Right lobe of liver (tissue), 6 donors: ENCODE measurements at places on chromosomes 4 and X.

DNA sequence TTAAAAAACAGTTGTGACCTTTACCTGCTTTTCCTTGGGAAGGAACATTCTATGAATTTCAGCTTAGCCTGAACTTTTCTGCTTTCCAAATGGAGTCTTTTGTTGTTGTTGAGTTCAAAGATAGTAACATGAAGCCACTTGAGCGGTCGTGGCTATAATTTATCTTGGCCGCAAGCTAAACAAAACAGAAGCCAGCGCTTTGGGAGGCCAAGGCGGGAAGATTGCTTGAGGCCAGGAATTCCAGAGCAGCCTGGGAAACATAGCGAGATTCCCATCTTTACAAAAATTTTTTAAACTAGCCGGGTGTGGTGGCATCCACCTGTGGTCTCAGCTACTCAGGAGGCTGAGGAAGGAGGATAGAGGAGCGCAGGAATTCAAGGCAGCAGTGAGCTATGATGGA lies 29.9 kb downstream of the TKTL1 start:
- no peaks in the 10 kb centered on the region for H3K4me1 ChIP-seq
- no peak overlapping the region for H3K27ac ChIP-seq
- H3K36me3 ChIP-seq, result no peaks in the 10 kb centered on the region
- no peak overlapping the region for H3K4me3 ChIP-seq

- H3K27me3 ChIP-seq, result no peaks in the 10 kb centered on the region
- no peaks in the 10 kb centered on the region for H3K4me1 ChIP-seq
- H3K4me3 ChIP-seq, result no peak overlapping the region
- H3K36me3 ChIP-seq, result peaks cover 5% of the 10 kb centered on the region
Observed at GRCh38 chrX:101395789-101396188, 5.0 kb downstream of the RPL36A start.

- no peak overlapping the region for H3K4me3 ChIP-seq
- H3K36me3 ChIP-seq, result no peaks in the 10 kb centered on the region
- no peak for DNase-seq
- H3K4me1 ChIP-seq, result no peaks in the 10 kb centered on the region
- H3K27me3 ChIP-seq, result no peaks in the 10 kb centered on the region
Observed at GRCh38 chr4:149136951-149137620, 678.6 kb downstream of the IQCM start.

DNA sequence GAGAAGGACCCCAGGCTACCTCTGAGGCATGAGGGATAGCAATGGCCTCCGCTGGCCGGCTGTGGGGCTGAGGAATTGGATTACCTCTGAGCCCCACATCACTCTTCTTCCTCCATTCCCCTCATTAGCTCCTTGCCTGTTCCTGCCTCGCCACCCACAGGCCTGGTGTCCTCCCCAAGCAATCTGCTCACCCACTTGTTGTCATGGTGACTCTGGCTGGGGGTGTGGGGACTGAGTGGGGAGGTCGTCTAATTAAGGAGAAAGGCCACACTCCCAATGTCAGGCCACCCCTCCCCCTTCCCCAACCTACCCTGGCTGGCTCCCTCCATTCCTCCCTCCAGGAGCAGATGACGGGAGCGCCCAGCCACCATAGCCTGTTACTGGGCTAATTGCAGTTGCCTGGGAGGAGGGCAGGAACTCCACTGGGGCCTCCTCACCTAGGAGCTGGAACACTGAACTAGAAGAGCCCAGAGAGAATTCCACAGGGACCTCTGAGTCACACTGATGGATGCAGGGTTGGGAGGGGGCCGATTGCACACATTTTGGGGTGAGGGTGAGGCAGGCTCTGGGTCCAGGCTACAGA lies 20.7 kb downstream of the NALF2 start:
- H3K27me3 ChIP-seq, result no peaks in the 10 kb centered on the region
- no peaks in the 10 kb centered on the region for H3K4me1 ChIP-seq
- H3K36me3 ChIP-seq, result no peaks in the 10 kb centered on the region
- H3K4me3 ChIP-seq, result no peak overlapping the region

DNA sequence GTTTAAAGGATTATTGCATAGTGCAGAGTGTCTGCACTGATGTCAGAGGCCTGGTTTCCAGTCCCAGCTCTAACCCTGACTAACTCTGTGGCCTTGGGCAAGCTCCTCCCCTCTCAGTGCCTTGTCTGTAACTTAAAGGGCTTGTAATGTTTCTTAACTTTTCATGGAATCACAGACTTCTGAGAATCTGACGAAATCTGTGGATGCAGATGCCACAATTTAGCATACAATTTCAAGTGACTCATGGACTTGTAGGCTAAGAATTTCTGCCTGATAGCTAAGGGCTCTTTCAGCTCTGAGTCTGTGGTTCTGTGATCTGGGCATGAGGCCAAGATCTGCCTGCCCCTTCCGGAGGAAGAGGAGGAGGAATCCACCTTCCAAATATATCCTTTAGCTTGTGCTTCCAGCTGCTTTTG lies 236.9 kb downstream of the AR start:
- no peak overlapping the region for H3K27ac ChIP-seq
- H3K4me1 ChIP-seq, result no peaks in the 10 kb centered on the region
- DNase-seq, result peak; percentile 56
- H3K36me3 ChIP-seq, result no peaks in the 10 kb centered on the region
- H3K4me3 ChIP-seq, result no peak overlapping the region
- no peaks in the 10 kb centered on the region for H3K27me3 ChIP-seq

GRCh38 chr4:7981738-7982394 lies 42.2 kb upstream of the AFAP1 start:
- H3K27ac ChIP-seq, result no peak overlapping the region
- H3K36me3 ChIP-seq, result no peaks in the 10 kb centered on the region
- no peak for DNase-seq
- no peak overlapping the region for H3K4me3 ChIP-seq
- H3K27me3 ChIP-seq, result no peaks in the 10 kb centered on the region

GRCh38 chr4:46924789-46925529 lies 15.9 kb upstream of the COX7B2 start:
- H3K27ac ChIP-seq, result no peak overlapping the region
- H3K4me3 ChIP-seq, result no peak overlapping the region
- H3K36me3 ChIP-seq, result no peaks in the 10 kb centered on the region
- H3K27me3 ChIP-seq, result no peaks in the 10 kb centered on the region

DNA sequence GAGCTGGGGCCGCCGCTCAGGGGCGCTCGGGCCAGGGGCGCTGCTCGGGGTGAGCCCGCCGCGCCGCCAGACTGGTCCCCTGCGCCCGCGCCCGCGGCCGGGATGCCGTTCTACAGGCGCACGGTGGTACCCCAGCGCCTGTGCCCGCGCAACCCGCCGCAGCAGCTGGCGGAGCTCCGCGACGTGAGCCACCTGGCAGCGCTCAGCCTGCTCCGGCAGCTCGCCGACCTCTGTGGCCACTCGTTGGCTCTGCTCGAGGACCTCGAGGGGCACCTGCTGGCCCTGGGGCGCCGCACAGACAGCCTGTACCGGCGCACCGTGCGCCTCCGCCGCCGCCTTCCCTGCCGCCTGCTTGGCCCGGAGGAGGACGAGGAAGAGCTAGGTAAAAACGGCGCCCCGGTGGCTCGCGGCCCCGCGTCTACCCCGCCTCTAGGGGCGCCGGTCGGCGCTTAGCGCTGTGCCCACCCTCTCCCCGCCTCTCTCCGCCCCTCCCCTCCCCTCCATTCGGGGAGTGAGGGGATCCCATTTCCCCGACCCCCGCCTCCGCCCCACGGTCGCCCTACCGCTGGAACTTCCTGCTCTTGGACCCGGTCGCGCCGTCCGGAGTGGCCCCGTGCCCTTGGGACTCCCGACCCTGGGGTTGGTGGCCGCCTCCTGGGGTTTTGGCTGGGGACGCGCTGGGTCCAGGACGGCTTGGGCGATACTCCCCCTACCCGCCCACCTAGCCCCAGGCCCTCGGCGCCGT lies 513 bp downstream of the NHSL2 start:
- H3K27ac ChIP-seq, result no peak overlapping the region
- no peak for DNase-seq
- H3K36me3 ChIP-seq, result no peaks in the 10 kb centered on the region
- H3K27me3 ChIP-seq, result peaks cover 21% of the 10 kb centered on the region

DNA sequence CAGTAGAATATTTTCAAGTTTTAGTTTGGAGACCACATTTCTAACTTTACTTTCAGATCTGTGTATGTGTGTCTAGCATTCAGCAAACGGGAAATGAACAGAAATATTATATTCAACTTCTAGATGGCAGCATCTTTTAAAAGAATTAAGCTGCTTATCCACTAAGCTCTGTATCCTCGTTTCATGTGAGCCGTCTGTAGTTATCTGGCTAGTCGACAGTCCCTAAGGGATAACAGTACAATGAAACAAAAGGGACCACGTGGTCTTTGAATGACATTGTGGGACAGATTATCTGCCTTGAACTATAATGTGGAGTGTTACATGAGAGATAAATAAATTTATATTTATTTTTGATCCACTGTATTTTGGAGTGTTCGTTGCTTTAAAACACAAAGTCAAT lies 35.8 kb upstream of the PRSS12 start:
- H3K27ac ChIP-seq, result no peak overlapping the region
- H3K27me3 ChIP-seq, result peaks cover 5% of the 10 kb centered on the region
- no peaks in the 10 kb centered on the region for H3K36me3 ChIP-seq
- H3K4me1 ChIP-seq, result no peaks in the 10 kb centered on the region
- H3K4me3 ChIP-seq, result no peak overlapping the region

DNA sequence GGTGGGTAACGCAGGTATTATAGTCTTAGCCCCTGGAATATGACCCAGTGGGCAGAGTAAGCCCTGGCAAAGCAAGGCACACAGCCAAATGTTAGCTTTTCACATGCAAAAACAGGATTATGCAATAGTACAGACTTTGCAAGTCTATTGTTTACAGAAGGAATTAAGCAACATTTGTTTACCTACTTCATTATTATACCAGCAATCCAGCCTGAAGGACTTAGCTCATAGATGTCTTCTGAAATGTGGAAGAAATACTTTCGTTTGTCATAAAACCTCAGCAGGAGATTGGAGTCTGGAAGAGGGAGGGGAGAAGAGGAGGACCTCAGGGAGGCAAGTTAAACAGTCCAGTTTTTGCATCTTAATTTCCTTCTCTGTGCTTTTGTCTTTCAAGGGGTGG lies 226.7 kb upstream of the CENPE start:
- no peaks in the 10 kb centered on the region for H3K27me3 ChIP-seq
- peak; percentile 79 for DNase-seq
- H3K4me1 ChIP-seq, result peaks cover 19% of the 10 kb centered on the region
- H3K27ac ChIP-seq, result peak overlapping the region; percentile 95
- H3K36me3 ChIP-seq, result no peaks in the 10 kb centered on the region

DNA sequence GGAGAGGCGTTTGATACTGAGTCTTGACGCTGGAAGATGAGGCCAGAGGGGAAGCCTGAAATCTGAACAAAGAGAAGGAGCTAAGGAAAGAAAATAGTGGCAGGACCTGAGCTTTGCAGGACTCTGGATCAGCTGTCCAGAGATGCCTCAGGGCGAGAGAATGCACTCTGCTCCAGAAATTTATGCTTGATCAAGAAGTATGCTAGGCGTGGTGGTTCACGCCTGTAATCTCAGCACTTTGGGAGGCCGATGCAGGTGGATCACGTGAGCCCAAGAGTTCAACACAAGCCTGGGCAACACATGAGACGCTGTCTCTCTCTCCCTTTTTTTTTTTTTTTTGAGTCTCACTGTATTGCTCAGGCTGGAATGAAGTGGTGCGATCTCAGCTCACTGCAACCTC lies 1.9 kb downstream of the TRIM75 start:
- no peaks in the 10 kb centered on the region for H3K36me3 ChIP-seq
- no peak overlapping the region for H3K4me3 ChIP-seq
- H3K4me1 ChIP-seq, result no peaks in the 10 kb centered on the region
- no peak for DNase-seq
- no peak overlapping the region for H3K27ac ChIP-seq
- no peaks in the 10 kb centered on the region for H3K27me3 ChIP-seq

DNA sequence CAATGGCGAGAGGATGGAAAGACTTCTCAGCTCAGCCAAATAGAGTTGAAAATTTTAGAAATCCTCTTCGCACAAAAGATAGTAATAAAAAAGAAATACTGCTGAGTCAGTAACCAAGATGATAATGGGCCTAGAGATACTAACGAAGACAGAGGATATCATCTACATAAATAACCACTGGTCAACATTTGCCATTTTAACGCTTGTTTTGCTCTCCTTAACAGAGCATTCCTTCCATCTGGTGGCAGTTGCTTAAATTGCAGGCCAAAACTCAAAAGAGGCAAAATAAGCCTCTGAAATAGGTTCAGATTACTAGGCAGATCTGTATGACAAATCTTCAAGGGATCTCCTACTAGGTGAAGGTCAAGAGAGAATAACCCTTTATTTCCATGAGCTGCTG lies 51.7 kb upstream of the MCF2 start:
- H3K27ac ChIP-seq, result no peak overlapping the region
- no peak for DNase-seq
- no peaks in the 10 kb centered on the region for H3K27me3 ChIP-seq
- no peaks in the 10 kb centered on the region for H3K36me3 ChIP-seq
- H3K4me1 ChIP-seq, result no peaks in the 10 kb centered on the region

DNA sequence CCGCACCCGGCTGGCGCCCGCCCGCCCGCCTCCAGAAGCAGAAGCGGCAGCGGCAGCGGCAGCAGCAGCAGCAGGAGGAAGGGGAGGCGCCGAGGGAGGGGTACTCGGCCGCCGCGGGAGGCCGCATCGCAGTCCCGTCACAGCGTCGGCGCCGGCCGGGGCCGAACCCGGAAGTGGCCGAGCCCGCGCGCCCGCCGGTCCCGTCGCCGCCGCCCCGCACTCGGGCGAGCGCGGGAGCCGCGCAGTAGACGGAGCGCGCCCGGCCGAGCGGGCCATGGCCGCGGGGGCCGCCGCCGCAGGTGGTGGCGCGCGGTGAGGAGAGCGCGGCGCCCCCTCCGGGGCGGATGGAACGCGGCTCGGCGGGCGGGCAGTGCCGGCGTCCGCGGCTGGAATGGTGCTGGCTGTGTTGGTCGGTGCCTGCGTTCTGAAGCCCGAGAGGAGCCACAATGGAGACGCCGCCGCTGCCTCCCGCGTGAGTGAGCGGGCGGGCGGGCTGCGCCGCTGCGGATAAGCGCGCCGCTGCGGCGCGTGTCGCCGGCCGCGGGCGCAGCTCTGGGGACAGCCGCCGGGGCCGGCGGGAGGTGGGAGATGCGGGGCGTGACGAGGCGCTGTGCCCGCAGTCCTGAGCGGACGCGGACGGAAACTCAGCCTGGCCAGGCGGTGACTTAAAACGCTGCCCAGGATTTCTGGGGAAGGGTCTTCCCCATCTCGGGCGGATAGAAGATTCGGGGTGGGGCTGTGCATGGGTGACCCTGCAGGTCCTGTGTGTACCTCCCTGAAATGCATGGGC lies at the start of gene KLHL2:
TSS of gene KLHL2 (plus strand) at position 131 of the 790 bp plus-strand sequence. CDS start at position 447, 316 bp downstream.
- no peaks in the 10 kb centered on the region for H3K27me3 ChIP-seq
- H3K4me1 ChIP-seq, result peaks cover 36% of the 10 kb centered on the region
- H3K36me3 ChIP-seq, result no peaks in the 10 kb centered on the region
- DNase-seq, result peak; percentile 91

DNA sequence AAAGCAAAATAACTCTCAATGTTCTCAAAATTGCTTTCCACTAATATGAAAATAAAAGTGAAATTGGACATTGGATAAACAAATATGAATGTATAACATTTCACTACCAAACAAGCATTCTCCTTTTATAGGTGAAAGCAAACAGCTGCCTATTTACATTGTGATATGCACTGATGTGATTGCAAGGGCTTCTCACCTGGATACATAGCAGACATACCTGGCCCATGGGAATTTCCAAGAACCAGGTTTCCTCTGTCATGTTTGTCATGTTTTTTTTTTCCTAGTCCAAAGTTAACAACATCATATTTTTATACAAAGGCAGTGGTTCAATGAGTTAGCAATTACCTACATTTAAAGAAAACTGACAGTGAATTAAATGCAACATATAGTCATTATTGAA lies 228.5 kb downstream of the ANKRD50 start:
- DNase-seq, result no peak
- no peak overlapping the region for H3K27ac ChIP-seq
- H3K27me3 ChIP-seq, result no peaks in the 10 kb centered on the region

- no peak for DNase-seq
- H3K4me3 ChIP-seq, result no peak overlapping the region
- H3K4me1 ChIP-seq, result no peaks in the 10 kb centered on the region
- H3K27ac ChIP-seq, result no peak overlapping the region
Observed at GRCh38 chr4:177511611-177512010, 69.4 kb upstream of the AGA start.
